ENCODE measurements at places on chromosomes 6 and 20. TPM values are rescaled to one million over a fixed set of nuclear protein-coding genes. Genes with fewer than 3 reads are reported as not detected.

EFHC1 gene
- total RNA-seq, result 12.6 TPM

STX11 gene
- 26.5 TPM for total RNA-seq

CRYBG1 gene
- 24.3 TPM for total RNA-seq

FABP7 gene
- not detected for total RNA-seq

ZBTB46 gene
- 2.9 TPM for total RNA-seq

DNAH8 gene
- not detected for total RNA-seq

FUCA2 gene
- 87.6 TPM for total RNA-seq

SLC44A4 gene
- 0.33 TPM for total RNA-seq

MUC21 gene
- not detected for total RNA-seq

PAK5 gene
- total RNA-seq, result not detected

DEF6 gene
- 1.5 TPM for total RNA-seq

SOX18 gene
- total RNA-seq, result 25.2 TPM

EMILIN3 gene
- 0.05 TPM for total RNA-seq

SEL1L2 gene
- total RNA-seq, result not detected

GPR63 gene
- total RNA-seq, result under 0.01 TPM

ZMYND8 gene
- 15.5 TPM for total RNA-seq

SLC12A5 gene
- total RNA-seq, result under 0.01 TPM

NEDD9 gene
- 116 TPM for total RNA-seq

KCNS1 gene
- 0.05 TPM for total RNA-seq

Measured in mammary microvascular endothelial cell (primary cell).